HCT116 (cell line): ENCODE measurements at places on chromosomes 16 and 17.

GRCh38 chr17:50620858-50621257 lies 13.8 kb upstream of the ABCC3 start:
- no peak for DNase-seq
- H3K27ac ChIP-seq = no peak overlapping the region
- H3K4me3 ChIP-seq = no peak overlapping the region
- no peaks in the 10 kb centered on the region for H3K36me3 ChIP-seq

- no peak overlapping the region for H3K27ac ChIP-seq
- no peak for DNase-seq
- H3K27me3 ChIP-seq = no peaks in the 10 kb centered on the region
- H3K4me1 ChIP-seq = no peaks in the 10 kb centered on the region
- H3K4me3 ChIP-seq = no peak overlapping the region
- no peaks in the 10 kb centered on the region for H3K36me3 ChIP-seq
Observed at GRCh38 chr16:61792194-61792909, 243.9 kb downstream of the CDH8 start.

DNA sequence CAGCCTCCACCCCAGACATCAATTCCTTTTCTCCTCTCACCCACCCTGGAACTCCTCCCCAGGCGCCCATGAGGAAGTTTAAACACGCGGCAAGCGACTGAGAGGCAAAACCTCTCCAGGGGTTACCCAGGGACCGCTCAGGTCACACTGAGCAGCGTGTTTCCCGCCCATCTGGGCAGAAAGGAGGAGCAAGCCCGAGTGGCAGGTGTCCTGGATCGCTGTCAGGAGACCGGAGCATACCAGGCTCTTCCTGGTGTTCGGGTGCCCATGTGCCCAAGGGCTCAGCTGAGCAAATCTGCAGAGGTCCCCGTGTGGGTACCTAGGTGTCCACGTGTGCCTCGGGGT lies 491 bp downstream of the SLC25A19 start:
- no peaks in the 10 kb centered on the region for H3K27me3 ChIP-seq
- H3K27ac ChIP-seq = peak overlapping the region; percentile 75
- DNase-seq = no peak
- H3K4me1 ChIP-seq = peaks cover 10% of the 10 kb centered on the region
- H3K36me3 ChIP-seq = peaks cover 22% of the 10 kb centered on the region

- H3K27me3 ChIP-seq = peaks cover 63% of the 10 kb centered on the region
- 0 out of 2 replicates have a peak, but pooled peaks cover 3% of the 10 kb centered on the region for H3K4me1 ChIP-seq
- H3K4me3 ChIP-seq = no peak overlapping the region
- H3K27ac ChIP-seq = no peak overlapping the region
- DNase-seq = no peak
Observed at GRCh38 chr16:86991679-86992078, 325.5 kb downstream of the C16orf95 start.

DNA sequence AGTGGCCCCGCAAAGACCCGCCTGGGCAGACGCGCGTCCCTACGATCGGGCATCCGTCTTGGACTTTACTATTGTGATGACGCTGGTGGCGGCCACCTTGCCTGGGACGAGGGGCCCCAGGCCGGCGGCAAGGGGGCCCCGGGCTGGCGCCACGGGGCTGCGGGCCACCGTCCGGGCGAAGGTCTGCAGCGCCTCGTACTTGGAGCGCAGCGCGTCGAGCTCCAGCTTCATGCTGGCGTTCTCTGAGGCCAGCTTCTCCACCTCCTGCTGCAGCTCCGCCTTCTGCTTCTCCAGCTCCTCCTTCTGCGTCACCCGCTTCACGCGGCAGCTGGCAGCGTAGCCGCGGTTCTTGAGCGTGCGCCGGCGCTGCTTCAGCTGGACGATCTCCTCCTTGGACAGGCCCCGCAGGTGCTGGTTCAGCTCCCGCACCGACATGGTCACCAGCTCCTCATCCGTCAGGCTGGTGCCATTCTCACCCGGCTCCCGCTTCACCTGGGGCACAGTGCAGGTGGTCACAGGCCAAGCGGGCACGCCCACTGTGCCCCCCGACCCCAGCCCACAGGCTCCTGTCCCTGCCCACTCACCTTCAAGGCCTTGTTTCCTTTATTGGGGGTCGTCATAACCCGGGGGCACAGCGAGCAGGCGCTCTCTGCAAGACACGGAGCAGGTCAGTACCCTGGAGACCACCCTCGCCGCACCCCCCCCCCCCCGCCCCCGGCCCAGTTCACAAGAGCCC lies 4.8 kb upstream of the SIRT7 start:
- H3K27me3 ChIP-seq = no peaks in the 10 kb centered on the region
- H3K27ac ChIP-seq = peak overlapping the region; percentile 80
- no peak overlapping the region for H3K4me3 ChIP-seq

- H3K36me3 ChIP-seq = no peaks in the 10 kb centered on the region
- DNase-seq = no peak
- H3K4me3 ChIP-seq = no peak overlapping the region
Observed at GRCh38 chr16:70472786-70473433, 18.5 kb downstream of the FCSK start.

GRCh38 chr17:4533523-4534504 lies 21.4 kb downstream of the MYBBP1A start:
- peaks cover 9% of the 10 kb centered on the region; the same call in 1 of the 2 replicates for H3K36me3 ChIP-seq
- H3K27me3 ChIP-seq = no peaks in the 10 kb centered on the region
- DNase-seq = no peak
- no peak overlapping the region for H3K4me3 ChIP-seq
- H3K27ac ChIP-seq = peak overlapping the region; percentile 6; the same call in 1 of the 2 replicates

DNA sequence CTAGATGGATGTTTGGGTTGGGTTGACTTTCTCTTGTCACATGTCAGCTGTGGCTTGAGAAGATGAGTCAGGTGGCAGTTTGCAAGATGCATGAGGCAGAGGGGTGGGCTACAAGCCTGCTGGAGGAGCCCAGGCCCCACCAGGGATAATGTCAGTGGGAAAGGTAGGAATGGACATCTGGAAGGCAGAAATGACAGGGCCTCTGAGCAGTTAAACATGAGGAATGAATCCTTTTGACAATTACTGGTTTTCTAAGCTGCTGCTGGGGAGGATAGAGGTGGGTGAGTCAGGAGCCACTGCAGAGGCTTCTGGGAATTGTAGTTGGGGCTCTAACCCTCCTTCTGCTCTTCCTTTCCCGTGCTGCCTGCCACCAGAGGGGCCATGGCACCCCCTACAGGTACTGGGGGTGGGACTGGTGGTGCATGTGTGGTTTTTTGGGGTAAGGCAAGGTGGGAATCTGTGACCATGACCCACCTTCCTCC lies 15.7 kb downstream of the SLC52A1 start:
- H3K4me3 ChIP-seq = no peak overlapping the region
- DNase-seq = no peak
- no peak overlapping the region for H3K27ac ChIP-seq
- H3K4me1 ChIP-seq = no peaks in the 10 kb centered on the region
- no peaks in the 10 kb centered on the region for H3K27me3 ChIP-seq

DNA sequence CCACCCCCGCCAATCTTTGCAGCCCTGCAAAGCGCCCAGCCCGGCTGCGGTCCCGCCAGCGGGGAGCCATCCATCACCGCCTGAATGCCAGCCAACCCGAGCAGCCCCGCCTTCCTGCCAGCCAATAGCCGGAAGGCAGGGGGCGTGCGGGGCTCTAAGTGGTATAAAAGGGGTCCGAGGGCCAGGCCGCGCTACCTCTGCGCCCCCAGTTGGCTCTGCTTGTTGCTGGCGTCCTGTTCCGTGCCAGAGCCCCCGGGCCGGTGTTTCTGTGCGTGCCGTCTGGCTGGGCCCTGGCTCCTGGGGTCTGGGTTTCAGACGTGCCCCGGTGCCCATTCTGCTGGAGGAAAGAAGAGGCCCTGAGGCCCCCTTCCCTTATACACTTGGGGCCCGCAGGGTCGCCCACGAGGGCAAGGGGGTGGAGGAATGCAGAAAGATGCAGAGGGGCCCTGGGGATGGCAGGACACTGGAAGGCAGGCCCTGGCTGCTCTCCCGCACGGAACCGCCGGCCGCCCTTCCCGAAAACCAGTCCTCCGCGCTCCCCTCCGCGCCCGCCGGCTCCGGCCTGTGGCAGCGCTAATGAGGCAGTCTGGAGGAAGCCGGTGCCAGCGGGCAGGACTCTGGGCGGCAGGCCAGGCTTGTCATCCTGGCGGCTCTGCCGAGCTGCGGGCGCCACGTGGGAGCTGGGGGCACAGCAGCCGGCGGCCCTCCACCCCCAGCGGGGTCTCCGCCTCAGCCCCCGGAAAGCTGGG lies 14.0 kb downstream of the COPZ2 start:
- peak overlapping the region; percentile 61 for H3K4me3 ChIP-seq
- H3K27ac ChIP-seq = peak overlapping the region; percentile 93
- no peaks in the 10 kb centered on the region for H3K27me3 ChIP-seq
- no peaks in the 10 kb centered on the region for H3K36me3 ChIP-seq
- peaks cover 45% of the 10 kb centered on the region for H3K4me1 ChIP-seq

DNA sequence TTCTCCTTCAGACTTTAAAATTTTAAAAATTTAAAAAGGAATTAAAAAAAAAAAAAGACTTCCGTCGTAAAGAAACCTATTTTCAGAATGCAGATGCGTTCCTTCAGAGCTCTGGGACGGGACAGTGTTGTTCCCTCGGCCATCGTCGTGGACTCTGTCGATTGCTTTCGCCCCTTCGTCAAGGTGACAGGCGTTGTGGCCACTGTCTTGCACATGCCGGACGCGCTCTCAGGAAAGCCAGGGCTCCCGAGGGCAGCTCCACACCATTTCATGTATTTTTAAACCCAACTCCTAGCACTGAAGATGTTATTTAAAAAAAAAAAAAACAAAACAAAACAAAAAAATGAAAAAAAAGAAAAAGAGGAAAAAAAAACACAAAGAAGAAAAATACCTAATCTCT lies 22.3 kb downstream of the TMC6 start:
- no peaks in the 10 kb centered on the region for H3K4me1 ChIP-seq
- H3K36me3 ChIP-seq = no peaks in the 10 kb centered on the region
- H3K4me3 ChIP-seq = no peak overlapping the region

DNA sequence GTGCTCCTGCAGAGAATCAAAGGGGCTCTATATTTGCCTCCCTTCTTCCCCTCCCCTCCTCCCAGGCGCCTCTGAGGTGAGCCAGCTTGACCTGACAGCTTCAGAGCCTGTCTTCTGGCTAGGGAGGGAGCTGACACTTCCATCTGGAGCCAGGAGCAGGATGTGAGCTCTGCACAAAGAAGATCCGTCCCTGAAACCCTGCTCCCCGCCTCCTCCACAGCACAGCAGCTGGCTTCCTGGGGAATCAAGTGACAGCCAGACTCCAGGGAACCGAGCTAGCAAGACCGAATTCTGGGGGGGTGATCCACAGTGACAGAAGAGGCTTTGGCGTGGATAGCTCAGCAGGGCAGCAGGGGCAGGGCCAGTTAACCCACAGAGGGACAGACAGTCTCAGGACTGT lies 37.2 kb downstream of the CCDC182 start:
- peaks cover 25% of the 10 kb centered on the region for H3K27me3 ChIP-seq
- DNase-seq = no peak
- no peak overlapping the region for H3K4me3 ChIP-seq
- no peaks in the 10 kb centered on the region for H3K36me3 ChIP-seq

DNA sequence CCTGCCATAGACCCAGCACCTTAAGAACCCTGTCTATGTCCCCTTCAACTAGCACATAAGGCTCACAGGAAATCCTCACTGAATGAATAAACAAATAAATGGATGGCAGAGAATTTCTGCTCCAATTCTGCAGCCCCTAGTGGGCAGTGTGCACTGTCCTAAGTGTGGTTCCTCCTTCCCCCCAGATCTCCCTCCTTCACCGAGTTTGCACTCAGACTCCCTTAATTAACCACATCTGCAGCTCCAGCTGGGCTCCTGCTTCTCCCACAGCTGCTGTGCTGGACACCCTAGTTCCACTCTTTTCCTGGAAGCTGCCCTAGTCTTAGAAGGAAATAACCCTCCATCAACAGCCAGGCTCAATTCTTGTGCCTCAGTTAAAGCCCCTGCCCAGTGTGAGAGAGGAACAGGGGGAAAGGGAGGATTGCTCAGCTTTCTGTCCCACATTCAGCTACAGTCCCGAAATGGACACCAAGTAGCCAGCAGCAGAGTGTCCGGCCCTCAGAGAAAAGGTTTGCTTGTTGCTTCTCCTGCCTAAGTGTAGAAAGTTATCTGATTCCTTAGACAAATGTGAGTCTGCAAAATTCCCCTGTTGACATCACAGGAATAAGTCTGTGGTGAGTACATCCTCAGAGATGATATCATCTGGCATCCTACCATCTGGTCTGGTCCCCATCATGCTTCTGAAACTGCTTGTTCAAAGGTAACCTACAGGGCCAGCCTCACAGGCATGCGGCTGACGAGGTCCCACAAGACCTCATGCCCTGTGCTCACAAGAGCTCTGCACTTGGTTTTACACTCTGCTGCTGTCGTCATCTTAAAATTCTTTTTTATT lies 12.3 kb downstream of the LRRC3C start:
- no peaks in the 10 kb centered on the region for H3K36me3 ChIP-seq
- H3K4me1 ChIP-seq = peaks cover 16% of the 10 kb centered on the region
- no peak overlapping the region for H3K27ac ChIP-seq
- H3K27me3 ChIP-seq = no peaks in the 10 kb centered on the region

- H3K27me3 ChIP-seq = no peaks in the 10 kb centered on the region
- no peak overlapping the region for H3K4me3 ChIP-seq
- H3K36me3 ChIP-seq = no peaks in the 10 kb centered on the region
- DNase-seq = no peak
Observed at GRCh38 chr16:65075877-65076276, 46.0 kb downstream of the CDH11 start.

DNA sequence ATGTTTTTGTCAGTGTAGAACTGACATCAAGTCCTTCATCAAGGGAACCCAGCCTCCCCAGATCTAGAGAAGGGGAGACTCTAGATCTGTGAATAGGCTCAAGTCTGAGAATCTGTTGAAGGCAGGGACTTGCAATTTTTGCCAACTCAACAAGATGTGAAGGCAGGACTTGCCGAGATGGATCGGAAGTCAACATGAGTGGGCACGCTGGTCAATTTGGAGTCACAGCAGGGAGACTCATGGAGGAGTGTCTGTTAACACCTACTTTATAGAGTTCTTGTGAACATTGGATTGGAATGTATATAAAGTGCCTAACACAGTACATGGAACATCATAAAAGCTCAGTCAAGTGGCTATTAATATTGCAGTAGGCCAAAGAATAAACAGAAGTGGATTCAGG lies 10.0 kb downstream of the ZNF689 start:
- no peak overlapping the region for H3K27ac ChIP-seq
- H3K36me3 ChIP-seq = peaks cover 10% of the 10 kb centered on the region
- no peak overlapping the region for H3K4me3 ChIP-seq
- no peak for DNase-seq
- no peaks in the 10 kb centered on the region; the same call in 1 of the 2 replicates for H3K4me1 ChIP-seq
- no peaks in the 10 kb centered on the region for H3K27me3 ChIP-seq

DNA sequence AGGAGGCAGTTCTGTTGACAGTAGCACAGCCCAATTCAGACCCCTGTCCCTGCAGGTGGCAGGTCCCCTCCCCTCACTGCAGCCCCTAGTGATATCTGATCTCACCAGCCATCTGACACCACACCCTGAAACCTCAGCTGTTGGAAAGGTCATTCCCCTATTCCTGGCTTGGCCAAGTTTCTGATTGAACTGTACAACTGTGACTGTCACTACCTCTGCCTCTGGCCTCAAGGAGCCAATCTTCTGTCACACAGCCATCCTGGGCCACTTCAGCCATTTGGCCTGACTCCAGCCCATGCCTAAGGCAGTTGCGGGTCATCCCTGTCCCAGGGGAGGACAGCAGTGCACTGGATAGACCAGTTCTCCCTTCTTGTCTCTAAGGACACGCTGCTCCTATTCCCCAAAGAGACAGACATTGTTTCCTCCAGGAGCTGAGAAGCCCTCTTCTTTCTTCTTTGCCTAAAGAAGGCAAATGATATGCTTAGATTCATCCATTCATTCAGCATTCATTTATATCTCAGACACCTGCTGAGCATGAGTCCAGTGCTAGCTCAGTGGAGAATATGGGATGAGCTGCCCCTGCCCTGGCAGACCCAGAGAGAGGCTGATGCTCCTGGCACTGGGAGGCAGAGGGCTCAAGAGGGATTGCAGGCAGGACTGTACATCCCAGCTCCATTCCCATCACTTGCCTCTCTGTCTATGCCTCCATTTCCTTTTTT lies 4.6 kb upstream of the ALDOA start:
- H3K27me3 ChIP-seq = no peaks in the 10 kb centered on the region
- no peak overlapping the region for H3K4me3 ChIP-seq
- peak overlapping the region; percentile 8; the same call in 1 of the 2 replicates for H3K27ac ChIP-seq
